ENCODE measurements at places on chromosomes 5 and 9.
A peak's percentile ranks its signal among the peaks of the same experiment; 100 is the strongest.

GRCh38 chr5:153432583-153432982, 57.9 kb upstream of the GRIA1 start:
- DNase-seq: no peak

- DNase-seq: peak; percentile 34
Observed at GRCh38 chr5:81778642-81779041, 27.7 kb upstream of the SSBP2 start.

DNA sequence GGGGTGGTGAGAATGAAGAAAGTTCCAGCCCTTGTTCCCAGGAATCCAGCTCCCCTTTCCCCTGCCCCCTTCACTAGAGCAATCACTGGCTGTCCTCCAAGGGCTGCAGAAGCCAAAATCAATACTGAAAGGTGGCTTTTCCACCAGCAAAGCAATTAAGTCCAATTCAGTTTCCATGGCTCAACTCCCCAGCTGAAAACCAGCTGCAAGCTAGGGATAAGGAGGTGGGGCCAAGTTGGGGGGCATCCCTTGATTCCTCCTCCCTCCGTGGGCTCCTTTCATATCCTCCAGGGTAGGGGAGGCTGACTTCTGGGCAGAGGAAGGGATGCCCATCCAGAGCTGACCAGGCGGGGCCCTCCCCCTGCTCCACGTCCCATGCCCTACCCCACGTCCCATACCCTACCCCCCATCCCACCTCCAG, 22.7 kb downstream of the CAMK2A start:
- no peak for DNase-seq

GRCh38 chr9:99002706-99003105, 59.0 kb downstream of the COL15A1 start:
- DNase-seq: no peak

GRCh38 chr9:131618071-131618479, 72.8 kb downstream of the PRRT1B start:
- no peak for DNase-seq

DNA sequence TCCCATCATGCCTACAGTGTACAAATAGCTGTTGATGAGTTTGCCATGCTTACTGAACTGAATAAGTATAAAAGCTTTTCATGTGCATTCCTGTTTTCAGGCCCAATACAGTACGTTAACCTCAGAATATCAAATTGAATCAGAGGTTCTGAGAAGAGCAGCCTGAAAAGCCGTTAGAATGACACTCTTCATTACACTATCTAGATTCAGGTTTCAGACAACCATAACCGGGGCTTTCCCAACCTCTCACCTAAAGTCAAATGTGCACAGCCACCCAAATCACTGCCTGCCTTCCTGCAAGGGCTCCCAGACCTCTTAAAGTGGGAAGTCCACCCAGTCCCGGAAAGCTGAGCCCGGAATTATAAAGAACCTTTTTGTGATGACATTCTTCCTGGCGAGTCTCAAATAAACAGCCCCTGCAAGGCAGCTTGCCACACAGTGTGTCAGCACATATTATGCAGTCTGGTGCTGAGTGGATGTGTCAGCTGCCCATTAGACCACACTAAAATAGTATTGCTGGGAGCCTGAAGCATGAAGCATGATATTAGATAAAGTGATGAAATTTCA, 245.8 kb downstream of the TLE4 start:
- DNase-seq: peak; percentile 33

- DNase-seq: no peak
Observed at GRCh38 chr9:137099231-137099630, 12.4 kb downstream of the MAN1B1 start.

DNA sequence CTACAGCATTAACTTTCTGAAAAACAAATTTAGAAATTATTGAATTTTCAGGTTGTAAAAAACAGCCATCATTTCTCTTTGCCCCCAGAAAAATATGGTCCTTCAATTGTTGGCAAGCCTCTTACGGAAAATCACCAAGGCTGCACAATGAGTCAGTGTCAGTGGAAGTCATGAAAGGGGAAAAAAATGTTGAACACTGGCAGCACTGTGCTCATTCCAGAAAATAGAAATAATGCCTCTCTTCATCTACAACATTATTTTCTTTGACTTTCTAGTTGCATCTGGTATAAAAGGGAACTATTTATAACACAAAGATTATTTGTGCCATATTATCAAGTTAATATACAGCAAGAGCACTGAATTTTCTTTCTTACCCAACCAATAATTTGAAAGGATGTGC, 26.7 kb upstream of the STK32A start:
- DNase-seq: no peak

- peak; percentile 19 for DNase-seq
Observed at GRCh38 chr9:75200892-75201470, 112.7 kb downstream of the OSTF1 start.

- peak; percentile 93 for DNase-seq
Observed at GRCh38 chr9:92954049-92954861, 6.9 kb downstream of the FGD3 start.

DNA sequence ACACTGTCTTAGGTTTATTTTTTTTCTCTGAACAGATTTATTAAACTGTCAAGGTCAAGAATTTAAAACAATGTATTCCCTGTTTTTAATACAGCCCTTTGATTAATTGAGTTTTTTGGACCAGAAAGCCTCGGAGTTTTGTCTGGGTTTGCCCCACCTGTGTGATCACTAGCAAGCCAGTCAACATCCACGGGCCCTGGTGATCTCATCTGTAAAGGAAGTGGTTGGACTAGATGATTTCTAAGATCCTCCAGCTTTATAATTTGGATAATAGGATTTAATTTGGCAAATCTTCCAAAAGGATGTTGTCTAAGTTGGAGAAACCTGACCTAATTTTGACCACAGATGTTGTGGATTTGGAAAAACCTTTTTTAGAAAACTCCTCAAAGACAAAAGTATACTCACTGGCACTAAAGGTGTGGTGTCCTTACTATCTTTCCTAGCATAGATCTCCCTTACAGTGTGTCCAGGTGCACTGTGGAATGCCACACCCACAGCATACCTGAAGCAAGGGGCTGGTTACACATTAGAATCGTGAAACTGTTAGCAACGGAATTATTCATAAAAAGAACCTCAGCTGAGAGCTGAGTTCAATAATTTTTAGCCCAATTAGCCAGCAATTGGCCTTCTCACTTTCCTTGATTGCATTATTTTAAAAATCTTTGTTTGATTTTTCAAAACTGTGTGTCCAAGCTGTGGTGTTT, 195.6 kb upstream of the ELL2 start:
- no peak for DNase-seq

DNA sequence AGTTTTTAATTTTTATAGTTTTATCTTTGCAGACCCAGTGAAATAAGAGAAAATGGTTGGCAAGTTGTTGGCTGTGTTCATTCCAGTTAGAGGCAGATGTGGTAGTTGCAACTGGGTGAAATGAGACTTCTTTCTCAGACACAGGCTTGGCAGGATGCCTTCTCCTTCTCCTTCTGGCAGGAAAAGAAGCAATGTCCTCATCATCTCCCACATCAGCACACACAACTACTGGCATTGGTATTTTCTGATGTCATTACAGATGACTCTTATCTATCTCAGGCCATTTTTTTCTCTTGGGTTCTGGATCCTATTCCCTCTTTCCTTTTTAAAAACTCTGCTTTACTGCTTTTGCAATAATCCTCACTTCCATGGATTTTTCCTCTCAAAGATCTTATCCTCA, 103.3 kb upstream of the EDIL3 start:
- DNase-seq: no peak

- no peak for DNase-seq
Observed at GRCh38 chr5:128854931-128855330, 110.4 kb upstream of the SLC27A6 start.

DNA sequence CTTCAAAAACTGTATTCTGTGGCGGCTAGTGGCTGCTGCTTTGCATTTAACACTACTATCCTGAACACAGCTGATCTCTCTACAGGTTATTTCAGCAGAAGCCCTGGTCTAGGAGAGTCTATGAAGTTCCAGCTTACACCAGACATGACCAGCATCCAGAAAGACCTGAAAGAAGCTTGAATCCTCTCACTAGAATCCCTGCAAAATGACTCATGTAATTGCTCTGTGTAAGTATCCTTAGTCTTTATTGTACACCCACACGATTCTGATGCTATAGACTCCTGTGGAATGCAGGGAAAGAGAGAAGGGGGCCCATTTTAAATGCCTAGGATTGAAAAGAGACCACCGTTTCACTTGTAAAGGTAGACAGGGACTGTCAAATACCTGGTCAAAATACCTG, 859 bp upstream of the GRIA1 start:
- no peak for DNase-seq

- DNase-seq: no peak
Observed at GRCh38 chr9:112569186-112569585, 82.6 kb downstream of the KIAA1958 start.

DNA sequence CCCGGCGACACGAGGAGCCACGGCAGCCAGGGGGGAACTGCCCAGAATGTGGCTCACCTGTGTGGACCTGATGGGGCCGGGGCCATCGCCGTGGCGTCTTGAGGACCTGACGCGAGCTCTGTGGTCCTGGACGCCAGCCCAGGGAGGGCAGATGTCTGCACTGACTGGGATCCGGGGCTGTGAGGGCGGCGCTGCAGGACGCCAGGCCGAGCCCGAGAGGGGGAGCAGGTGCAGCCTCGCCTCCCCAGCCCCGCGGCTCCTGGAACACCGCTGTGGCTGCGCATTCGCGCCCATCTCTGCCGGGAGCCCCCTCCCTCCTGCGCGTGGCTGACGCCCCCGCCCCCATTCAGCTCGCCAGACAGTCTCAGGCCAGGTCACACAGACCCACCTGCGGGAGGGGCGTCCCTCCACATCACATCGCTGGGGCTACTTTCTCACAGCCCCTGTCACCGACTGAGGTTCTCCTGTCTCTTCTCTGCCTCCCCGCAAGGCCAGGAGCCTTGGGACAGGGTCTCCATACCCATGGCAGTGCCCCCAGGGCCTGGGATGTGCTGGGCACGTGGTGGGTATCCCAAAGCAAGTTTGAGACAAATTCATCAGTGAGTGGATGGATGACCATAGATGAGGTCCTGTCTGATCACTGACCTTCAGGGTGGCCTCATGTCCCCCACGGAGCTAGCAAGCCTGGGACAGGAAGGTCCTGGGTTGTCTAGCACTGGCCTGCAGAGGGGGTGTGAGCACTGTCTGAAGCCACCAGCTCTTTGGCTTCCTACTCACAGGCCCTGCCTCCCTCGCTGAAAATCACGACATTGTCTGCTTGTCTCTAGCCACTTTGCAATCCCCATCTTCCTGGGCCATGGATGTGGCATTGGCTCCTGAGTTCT, 47.3 kb downstream of the RASGEF1C start:
- no peak for DNase-seq

GRCh38 chr5:140802781-140803271, 2.0 kb downstream of the PCDHA3 start:
- no peak for DNase-seq

- no peak for DNase-seq
Observed at GRCh38 chr9:38254151-38254550, 138.4 kb upstream of the ALDH1B1 start.

- no peak for DNase-seq
Observed at GRCh38 chr5:475704-476101, 32.7 kb downstream of the EXOC3 start.

DNA sequence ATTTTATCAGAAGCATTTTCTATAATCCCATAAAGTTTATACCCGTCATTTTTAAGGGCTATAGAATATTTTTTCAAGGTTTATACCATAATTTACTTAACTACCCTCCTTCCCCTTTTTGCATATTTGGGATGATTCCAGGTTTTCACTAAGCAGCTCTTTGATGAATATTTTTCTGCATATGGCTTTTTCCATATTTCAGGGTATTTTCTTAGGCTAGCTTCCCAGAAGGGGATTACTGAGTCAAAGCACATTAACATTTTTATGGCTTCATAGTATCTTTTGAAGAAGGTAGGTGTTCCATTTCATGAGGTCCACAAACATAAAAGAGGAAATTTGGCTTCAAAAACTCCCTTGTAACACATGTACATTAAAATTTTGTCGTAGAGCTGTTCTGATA, 14.6 kb upstream of the COL15A1 start:
- no peak for DNase-seq

- DNase-seq: no peak
Observed at GRCh38 chr9:124503713-124504529, 3.3 kb downstream of the NR5A1 start.

GRCh38 chr9:91899219-91899563, 50.8 kb downstream of the ROR2 start:
- no peak for DNase-seq

DNA sequence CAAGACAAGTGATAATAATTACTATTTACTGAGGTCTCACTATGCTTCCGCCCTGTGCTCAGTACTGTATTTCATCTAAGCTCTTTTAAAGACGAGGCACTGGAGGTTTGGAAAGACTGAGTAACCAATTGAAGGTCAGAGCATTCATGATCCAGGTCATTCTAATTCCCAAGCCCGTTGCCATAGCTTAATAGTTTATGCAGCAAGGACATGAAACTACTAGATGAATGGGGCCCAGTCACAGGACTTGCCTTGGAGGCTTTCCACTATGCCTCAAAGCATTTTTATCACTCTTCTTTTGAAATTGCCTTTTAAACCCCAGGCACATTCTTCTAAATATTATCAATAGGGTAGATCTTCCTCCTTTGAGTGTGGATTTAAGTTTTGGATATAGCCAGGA, 17.2 kb upstream of the NFIB start:
- DNase-seq: no peak

DNA sequence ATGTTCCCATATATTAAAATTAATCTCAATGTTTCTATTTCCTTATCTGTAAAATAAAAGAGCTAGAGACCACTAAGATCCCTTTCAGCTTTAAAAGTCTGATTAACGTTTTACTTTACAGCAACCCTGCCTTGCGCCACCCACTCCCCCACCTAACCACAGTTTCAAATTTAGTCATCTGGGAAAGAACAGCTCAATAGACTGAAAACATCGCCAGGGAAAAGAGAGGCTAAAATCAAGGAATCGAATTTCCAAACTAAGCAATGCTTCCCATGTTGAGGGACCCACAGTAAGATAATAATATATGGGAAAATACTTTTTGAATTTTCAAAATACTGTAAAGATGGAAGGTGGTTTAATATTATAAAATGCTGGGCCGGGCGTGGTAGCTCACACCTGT, 6.6 kb downstream of the SAXO1 start:
- peak; percentile 56 for DNase-seq

GRCh38 chr5:76990899-76991459, 38.1 kb downstream of the CRHBP start:
- no peak for DNase-seq

DNA sequence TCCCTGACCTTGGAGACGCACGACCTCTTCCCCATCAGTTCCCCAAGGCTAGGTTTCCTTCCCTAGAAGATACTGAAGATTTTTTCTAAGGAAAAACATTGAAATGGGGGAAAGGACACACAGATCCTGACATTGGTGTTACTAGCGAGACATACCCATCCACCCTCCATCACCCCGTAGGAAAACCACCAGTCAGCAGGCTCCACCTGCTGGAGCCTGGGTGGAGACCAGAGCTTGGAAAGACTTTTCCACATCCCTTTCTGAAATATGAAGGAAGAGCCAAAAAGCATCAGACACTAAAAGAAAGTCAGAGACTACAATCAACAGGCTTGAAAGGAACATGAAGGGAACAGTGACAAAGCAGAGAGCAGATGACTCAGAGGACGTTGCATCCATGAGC, 638.0 kb downstream of the IRX1 start:
- no peak for DNase-seq
